ENCODE measurements at places on chromosomes 2 and 18. TPM values are rescaled to one million over a fixed set of nuclear protein-coding genes. Genes with fewer than 3 reads are reported as not detected.
A peak's percentile ranks its signal among the peaks of the same experiment; 100 is the strongest.

DNA sequence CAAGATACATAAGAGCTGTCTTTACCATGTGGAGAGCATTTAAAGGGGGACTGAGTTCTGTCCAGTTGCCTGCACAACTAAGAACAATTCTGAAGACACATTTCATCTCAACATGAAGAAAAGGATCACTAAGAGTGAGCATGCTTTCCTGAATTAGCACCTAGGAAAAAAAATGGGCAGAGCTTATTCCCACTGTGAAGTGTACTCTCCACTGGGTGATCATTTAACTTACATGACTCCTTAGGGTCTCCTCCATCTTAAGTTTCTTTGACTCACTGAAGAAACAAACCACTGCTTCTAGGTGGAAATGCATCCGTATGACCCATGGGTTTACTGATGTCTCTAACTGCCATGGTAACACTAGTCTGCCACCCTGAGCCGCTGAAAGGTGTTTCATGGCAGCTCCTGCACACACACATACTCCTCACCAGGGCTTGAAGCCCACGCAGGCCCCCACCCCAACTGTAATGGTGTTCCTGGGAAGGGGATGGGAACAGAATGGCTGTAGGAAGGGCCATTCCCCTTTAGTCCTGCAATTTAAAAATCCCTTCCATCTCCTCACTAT is 27.1 kb downstream of the HDLBP start:
- DNase-seq = no peak
- H3K4me1 ChIP-seq = peaks cover 5% of the 10 kb centered on the region
- H3K36me3 ChIP-seq = no peaks in the 10 kb centered on the region
- no peak overlapping the region for H3K27ac ChIP-seq

Gene CRYBA2
- total RNA-seq = not detected

GRCh38 chr18:59839246-59839645 is 60.5 kb upstream of the PMAIP1 start:
- no peak for DNase-seq
- no peaks in the 10 kb centered on the region for H3K27me3 ChIP-seq
- no peak overlapping the region for H3K4me3 ChIP-seq
- H3K27ac ChIP-seq = no peak overlapping the region

Gene STAT4
- total RNA-seq = 0.05 TPM

- no peak for DNase-seq
- H3K4me1 ChIP-seq = no peaks in the 10 kb centered on the region
- no peaks in the 10 kb centered on the region for H3K36me3 ChIP-seq
- no peak overlapping the region for H3K4me3 ChIP-seq
Measured at GRCh38 chr18:37161491-37161890, 332.6 kb downstream of the KIAA1328 start.

DNA sequence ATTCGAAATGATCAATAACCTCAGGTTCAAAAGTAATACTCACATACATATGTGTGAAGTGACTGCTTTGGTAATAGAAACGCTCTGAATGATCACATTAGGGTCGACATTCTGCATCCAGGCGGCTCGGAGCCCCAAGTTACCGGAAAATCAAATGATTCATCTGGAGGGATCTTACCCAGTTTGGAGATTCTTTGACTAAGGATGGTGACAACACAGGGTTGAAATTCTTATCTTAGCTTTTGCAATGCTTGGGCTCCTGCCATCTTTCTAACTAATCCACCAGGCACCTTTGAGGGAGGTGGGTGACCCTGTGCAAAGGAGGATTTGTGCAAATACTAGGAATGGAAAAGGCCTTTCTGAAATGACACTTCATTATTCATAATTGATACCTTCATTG is 10.8 kb downstream of the GBX2 start:
- H3K4me1 ChIP-seq = no peaks in the 10 kb centered on the region
- no peaks in the 10 kb centered on the region for H3K27me3 ChIP-seq
- H3K27ac ChIP-seq = no peak overlapping the region
- no peaks in the 10 kb centered on the region for H3K36me3 ChIP-seq

- H3K4me1 ChIP-seq = no peaks in the 10 kb centered on the region
- no peak overlapping the region for H3K4me3 ChIP-seq
- no peak for DNase-seq
- no peaks in the 10 kb centered on the region for H3K27me3 ChIP-seq
Measured at GRCh38 chr2:179602452-179602851, 259.0 kb downstream of the ZNF385B start.

Gene UCN
- 4.4 TPM for total RNA-seq

DNA sequence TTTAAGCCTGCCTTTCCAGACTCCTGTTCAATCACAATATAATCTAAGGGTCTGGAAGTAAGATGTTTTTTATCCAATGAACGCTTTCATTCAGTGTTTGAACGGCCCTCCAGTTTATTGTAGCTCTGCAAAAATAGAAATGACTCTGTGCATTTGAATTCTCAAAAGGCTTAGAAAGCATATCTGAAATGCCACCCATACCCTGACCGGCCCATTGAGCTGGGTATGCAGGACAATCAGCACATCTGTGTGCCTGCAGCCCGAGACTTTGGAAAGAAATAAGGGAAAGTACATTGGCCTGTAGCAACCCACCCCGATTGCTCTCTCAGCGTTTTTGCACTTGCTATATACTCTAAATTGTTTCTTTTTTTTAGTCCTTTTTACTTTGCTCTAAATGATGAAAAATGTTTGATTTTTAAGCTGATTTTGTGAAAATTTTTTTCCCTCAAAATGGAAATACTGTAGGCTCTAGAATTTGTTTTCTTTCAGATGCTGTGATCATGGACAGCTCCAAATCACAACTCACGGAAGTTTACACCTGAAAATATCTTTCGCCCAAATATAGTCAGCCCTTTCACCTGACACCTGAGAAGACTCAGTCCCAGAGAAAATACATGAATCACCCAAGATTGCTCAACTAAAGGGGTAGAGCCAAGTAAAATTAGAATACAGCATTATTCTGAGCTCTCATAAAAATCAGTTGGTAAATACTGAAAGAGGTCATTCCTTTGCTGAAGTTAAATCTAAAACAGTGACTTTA is 194.5 kb upstream of the SIX3 start:
- H3K27me3 ChIP-seq = no peaks in the 10 kb centered on the region
- DNase-seq = no peak
- no peaks in the 10 kb centered on the region for H3K4me1 ChIP-seq
- H3K4me3 ChIP-seq = no peak overlapping the region

DNA sequence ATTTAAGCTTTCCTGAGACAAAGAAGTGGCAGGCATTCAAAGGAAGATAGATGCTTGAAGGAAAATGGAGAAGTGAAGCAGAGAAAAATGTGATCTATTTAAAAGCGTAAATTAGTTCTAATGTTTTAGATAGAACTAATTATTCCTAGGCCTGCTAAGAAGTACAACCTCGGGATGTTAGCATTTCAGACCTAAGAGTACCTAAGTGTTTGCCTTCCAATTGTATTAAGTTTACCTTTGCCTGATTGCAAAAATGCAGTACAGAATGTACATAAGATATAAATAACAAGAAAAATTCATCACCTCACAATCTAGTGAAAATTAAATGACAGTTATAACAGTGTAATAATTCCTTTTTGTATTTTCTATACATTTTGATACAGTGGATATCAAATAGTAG is 71.1 kb upstream of the HNMT start:
- H3K36me3 ChIP-seq = no peaks in the 10 kb centered on the region
- DNase-seq = no peak
- H3K4me1 ChIP-seq = no peaks in the 10 kb centered on the region
- H3K27me3 ChIP-seq = no peaks in the 10 kb centered on the region
- no peak overlapping the region for H3K4me3 ChIP-seq

DNA sequence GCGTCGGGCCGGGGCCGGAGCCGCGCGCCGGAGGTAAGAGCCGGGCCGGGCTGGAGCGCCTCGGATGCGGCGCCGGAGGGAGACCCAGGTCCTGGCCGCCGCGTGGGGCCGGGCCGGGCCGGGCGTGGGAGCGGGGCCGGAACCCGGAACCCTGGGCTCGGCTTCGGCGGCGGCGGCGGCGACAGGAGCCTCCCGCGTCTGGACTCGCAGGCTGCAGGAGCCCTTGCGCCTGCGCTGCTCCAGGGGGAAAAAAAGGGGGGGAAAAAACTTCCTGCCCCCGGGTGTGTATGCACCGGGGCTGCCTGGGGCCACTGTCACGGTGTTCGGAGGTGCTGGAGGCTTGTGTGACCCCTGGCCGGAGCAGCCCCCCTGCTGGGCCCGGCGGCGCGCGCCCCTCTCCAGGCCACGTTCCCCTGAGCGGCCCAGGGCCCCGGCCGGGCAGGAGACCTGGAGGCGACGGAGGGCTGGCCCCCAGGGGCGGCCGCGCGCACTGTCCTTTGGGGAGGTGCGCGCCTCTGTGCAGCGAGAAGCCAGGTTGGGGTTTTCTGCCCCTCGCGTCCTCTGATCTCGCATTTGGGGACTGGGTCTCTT is 864 bp downstream of the KLHL29 start:
- H3K27ac ChIP-seq = peak overlapping the region; percentile 44
- H3K36me3 ChIP-seq = no peaks in the 10 kb centered on the region
- no peak for DNase-seq
- peak overlapping the region; percentile 70 for H3K4me3 ChIP-seq

- H3K27ac ChIP-seq = no peak overlapping the region
- H3K4me3 ChIP-seq = no peak overlapping the region
- H3K36me3 ChIP-seq = no peaks in the 10 kb centered on the region
Measured at GRCh38 chr2:83969085-83969484, 490.0 kb downstream of the SUCLG1 start.

Gene LDAH
- 17.2 TPM for total RNA-seq

All from Panc1 (cell line).